Tibial nerve (tissue), 4 donors: ENCODE measurements at places on chromosomes 7 and 10.

DNA sequence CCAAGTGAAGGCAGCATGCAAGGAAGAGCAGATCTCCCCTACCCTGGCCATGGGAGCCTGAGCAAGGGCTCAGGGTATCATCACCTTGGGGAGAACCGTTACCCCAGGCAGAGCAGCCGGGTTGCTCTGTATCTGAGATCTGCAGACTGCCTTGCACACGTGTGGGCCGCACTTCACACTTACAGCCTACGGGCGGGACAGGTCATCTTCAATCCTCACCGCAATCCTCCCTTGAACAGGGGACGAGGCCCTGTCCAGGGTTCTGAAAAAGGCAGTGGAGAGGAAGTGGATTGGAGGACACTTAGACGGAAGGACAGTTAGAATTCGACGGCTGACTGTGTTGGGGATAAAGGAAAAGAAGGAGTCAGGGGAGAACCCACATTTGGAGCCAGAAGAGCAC is 51.4 kb downstream of the NPS start:
- DNase-seq: no peak

DNA sequence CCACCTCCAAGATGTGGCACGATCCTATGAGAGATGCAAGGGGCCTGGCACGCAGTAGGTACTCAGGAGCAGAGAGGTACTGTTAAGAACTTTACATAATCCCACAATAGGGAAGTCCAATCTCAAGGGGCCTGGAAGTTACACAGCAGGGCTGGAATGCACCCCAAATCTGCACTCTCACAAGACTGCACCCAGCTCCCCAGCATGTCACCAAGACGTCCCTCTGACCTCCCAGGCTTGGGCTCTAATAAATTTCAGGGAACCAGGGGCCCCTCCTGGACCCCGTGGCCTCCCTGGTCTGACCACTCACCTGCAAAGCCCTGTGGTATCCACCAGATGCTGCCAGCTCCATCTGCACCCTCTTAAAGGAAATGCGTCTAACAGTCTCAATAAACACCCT is 94.9 kb downstream of the OAT start:
- DNase-seq: no peak

GRCh38 chr7:1087952-1088920 is at the start of gene GPER1:
Gene GPER1, plus strand, starts transcription at chr7:1088113. Its CDS starts 3,616 bp downstream, at chr7:1091729.
- peak; percentile 23 for DNase-seq

- no peak for DNase-seq
Observed at GRCh38 chr10:125201108-125201524, 40.8 kb upstream of the CTBP2 start.

DNA sequence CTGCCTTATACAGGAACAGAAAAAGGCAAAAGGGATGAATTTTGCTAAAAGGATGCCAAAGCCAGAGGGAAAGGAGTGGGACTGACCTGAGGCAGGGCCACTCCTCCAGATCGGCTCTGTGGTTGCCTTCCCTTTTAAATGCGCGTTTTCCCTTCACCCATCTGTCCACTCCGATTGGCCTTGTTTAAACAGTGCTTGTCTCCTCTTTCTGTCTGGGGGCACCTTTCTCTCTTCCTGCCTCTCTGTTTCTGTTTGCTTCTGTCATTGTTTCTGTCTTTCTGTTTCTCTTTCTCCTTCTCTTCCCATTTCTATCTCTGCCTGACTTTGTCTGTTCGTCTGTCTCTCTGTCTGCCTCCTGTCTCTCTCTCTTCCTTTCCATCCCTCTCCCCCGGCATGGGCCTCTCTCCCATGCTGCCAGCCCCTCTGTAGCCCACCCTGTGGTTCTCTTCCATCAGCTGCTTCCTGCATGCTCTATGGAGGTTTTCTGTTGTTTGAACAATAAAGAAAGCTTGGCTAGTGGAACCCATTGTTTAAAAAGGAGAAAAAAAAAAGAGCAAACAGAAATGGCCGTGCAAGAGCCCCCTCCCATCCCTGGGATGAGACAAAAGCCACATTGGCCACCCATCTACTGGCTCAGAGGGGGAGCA is 29.5 kb upstream of the HSPB1 start:
- no peak for DNase-seq

GRCh38 chr7:99579956-99580777 is 17.9 kb upstream of the TMEM225B start:
- DNase-seq: no peak

- DNase-seq: no peak
Observed at GRCh38 chr7:64037095-64037494, 8.1 kb upstream of the ZNF727 start.

DNA sequence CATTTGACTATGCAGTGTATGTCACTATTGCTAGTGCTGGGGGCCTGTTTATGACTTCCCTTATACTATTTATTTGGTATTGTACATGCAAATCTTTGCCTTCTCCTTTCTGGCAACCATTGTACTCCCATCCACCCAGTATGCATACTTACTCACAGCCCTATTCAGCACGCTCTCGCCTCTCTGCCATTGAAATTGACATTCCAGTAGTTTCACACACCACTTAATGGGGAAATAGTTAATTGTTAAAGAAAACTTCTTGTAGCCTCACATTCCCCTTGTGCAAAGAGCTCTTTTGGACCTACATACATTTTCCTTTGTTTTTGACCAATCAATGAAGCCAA is 9.9 kb downstream of the CLDN12 start:
- no peak for DNase-seq

DNA sequence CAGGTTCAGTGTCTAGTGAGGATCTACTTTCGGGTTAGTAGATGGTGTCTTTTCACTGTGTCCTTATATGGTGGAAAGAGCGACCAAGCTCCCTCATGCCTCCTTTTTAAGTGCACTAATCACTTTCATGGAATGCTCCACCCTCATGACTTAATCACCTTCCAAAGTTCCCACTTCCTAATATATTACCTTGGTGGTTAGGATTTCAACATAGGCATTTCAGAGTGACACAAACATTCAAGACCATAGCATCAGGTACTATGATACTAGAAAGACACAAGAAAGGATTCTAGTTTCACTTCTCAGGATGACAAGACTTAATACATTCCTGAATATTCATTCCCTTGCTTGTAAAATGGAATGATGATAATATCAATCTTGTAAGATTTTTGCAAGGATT is 119.1 kb upstream of the FAM3C start:
- DNase-seq: no peak

DNA sequence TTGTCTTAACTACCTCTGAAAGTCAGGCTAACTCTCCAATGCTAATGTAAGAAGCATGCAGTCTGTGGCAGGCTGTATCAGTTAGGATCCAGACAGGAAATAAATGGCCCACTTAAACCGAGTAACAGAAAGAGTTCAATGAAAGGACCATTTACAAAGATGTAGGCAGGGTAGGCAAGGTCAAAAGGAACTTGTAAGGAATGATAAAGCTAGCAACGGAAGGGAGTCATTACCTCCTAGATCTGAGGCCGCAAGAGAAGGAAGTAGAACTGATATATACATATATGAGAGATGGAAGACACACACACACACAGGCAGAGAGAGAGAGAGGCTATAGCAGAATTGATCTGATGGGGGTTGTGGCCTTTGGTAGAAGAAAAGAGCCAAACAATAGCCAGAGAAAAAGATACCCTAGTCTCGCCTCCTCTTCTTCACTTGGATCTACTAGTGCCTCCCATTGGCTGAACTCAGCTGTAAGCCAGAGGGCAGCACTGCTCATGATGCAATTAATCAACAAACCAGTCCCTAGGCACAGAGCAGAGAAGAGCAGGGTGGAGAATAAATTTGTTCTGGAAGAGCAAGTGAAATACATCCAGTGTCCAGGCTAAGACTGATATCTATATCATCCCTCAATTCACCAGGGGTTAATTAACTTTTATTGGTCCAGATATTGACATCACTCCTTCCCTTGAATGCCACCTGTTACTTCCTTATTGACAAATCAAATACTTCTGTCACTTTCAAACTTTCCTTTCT is 91.2 kb downstream of the LSMEM1 start:
- DNase-seq: no peak

- no peak for DNase-seq
Observed at GRCh38 chr10:23293973-23294590, 50.5 kb downstream of the C10orf67 start.

DNA sequence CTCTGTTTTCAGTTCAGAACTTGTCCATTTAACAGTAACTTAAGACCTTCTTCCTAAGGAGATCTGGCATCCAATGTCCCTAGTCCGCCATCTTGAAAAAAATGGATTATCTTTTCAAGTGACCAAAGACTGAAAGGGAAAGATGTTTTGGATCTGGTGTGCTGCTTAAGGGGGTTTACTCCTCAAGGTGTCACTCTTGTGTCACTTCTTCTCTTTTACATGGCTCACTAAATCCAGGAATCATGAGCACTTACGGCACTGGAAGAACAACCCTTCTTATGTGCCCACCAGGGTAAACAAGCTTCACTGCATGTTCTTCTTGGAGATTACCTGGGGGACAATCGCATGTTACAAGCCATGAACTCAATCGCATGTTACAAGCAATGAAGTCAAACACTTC is 43.7 kb downstream of the ANXA8 start:
- DNase-seq: no peak

- DNase-seq: no peak
Observed at GRCh38 chr10:26550774-26551526, 112.8 kb downstream of the APBB1IP start.

DNA sequence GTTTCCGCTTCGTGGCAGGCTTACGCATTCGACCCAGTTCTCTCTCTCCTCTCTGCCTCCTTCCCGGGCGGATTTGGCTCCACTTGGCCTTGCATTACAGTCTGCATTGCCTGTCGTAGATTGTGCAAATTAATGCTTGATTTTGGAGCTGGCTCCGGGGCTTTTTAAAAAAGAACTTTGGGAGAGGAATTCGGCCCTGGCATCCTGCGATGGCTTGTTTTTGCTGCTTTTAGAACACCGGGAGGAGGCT is 767 bp downstream of the EIF4EBP2 start:
- peak; percentile 33 for DNase-seq

DNA sequence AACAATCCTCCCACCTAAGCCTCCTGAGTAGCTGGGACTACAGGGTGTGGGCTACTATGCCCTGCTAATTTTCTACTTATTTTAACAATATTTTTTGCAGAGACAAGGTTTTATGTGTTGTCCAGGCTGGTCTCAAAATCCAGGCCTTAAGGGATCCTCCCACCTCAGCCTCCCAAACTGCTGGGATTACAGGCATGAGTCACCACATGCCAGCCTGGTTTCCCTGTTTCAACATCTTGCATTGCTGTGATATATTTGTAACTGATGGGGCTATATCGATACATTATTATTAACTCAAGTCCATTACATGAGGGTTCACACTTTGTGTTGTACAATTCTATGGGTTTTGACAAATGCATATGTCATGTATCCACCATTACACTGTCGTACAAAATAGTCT is 41.9 kb upstream of the OGDHL start:
- DNase-seq: no peak

DNA sequence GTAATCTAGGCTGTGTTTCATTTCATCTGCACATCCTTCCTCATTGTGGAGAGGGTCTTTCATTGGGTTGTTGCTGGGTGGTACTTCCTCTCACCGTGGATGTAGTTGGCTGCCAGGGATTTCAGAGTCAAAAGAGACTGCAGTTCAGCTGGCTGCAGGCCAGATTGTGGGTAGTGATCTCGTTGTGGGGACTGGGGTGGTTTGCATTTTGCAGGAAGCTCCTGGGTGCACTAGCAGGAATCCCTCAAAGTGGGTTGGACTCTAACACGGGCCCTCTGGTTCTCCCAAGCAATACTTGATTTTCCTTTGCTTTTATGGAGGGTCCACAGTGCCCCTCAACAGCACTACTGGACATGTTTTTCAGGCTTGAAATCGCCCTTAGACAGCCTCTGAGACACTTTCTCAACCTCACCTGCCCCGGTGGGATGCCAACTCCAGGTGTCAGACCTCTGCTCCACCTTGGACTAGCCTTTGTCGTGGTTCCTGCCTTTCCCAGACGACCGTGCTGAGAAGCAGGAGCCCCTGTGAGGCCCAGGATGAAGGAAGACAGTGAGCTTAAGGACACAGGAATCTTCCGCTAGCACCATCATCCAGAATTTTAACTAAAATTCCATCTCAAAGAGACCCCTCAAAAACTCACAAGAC is 23.9 kb upstream of the ZNF273 start:
- no peak for DNase-seq

GRCh38 chr7:150949971-150950491 is 28.1 kb downstream of the KCNH2 start:
- DNase-seq: no peak

- no peak for DNase-seq
Observed at GRCh38 chr7:116212869-116213268, 2.5 kb downstream of the TES start.

GRCh38 chr10:104521901-104522694 is 119.0 kb upstream of the SORCS3 start:
- no peak for DNase-seq

GRCh38 chr10:116272440-116273283 is at the start of gene GFRA1:
Gene GFRA1, minus strand, starts transcription at chr10:116273206. Its CDS starts 1,177 bp downstream, at chr10:116272029.
- no peak for DNase-seq

DNA sequence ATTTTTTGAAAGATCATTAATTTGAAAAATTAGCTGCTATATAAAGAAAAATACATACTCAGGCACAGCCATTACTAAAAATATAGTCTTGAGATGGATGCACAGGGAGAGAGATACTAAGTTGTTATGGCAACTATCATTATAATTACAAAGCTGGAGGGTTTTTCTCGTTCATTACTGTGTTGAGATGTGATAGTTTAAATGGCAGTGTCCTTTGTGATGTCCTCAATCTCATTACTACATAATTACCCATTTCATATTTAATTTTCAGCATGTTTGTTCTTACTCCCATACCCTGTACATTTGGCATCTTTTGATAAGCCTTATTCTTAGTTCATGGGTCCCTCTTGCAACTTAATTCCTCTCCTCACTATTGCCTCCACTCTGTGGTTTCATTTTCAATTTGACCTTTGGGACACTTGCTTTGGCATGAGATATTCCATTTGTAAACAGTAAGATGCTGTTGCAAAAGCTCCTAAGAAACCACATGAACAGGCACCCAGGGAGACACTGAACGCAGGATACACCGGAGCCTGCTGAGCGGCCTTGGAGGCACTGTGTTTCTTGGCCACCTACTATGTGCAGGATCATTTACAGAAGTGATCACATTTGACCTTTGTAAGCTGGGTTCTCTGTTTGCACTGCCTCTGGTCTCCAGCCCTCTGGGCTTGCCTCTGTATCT is 4.8 kb upstream of the CPXM2 start:
- DNase-seq: no peak

- DNase-seq: peak; percentile 92
Observed at GRCh38 chr7:37201003-37201875, 247.4 kb downstream of the ELMO1 start.

DNA sequence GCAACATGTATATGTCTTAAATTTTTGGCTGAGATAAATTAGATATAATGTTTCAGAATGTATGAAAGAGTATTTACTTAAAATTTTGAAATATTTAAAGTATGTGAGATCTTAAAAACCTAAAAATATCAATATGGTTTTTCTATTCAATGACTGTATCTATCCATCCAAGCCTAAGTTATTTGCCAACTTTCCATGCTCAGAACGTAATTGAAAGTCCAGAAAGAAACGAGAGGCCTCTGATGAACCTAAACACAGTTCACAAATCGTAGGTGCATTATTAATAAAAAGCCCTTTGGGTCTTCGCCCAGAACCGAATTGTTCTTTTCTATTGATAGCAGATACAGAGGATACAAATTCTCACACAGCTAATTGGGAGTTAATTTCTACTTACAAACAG is 6.5 kb downstream of the SVIL start:
- DNase-seq: no peak
